ENCODE measurements at places on chromosomes 16 and 17.

GRCh38 chr17:79832218-79833109, 6.8 kb downstream of the CBX4 start:
- no peak for DNase-seq

- no peak for DNase-seq
These were observed 15.8 kb upstream of the CCL5 start for GRCh38 chr17:35895636-35896587.

- no peak for DNase-seq
These were observed 78.3 kb downstream of the NLK start for GRCh38 chr17:28120766-28121165.

- DNase-seq, result no peak
These were observed 275.3 kb downstream of the SHISA9 start for GRCh38 chr16:13176711-13177110.

GRCh38 chr16:66926961-66927436, 1.7 kb upstream of the RRAD start:
- peak; percentile 36 for DNase-seq

DNA sequence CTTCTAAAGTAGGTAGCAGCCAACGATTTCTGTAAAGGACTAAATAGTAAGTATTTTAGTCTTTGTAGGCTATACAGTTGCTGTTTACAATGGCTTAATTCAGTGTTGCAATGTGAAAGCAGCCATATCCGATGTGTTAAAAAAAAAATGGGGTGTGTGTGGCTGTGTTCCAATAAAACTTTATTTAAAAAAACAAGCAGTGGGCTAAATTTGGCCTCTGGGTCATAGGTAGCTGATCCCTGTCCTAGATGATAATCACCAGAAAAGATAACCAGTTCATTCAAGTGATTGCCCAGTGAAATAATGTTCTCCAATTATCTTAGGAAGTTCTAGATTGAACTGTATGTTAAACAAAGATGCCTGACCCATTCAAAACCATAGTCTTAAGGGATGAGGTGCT, 124.3 kb downstream of the MAP2K6 start:
- no peak for DNase-seq

DNA sequence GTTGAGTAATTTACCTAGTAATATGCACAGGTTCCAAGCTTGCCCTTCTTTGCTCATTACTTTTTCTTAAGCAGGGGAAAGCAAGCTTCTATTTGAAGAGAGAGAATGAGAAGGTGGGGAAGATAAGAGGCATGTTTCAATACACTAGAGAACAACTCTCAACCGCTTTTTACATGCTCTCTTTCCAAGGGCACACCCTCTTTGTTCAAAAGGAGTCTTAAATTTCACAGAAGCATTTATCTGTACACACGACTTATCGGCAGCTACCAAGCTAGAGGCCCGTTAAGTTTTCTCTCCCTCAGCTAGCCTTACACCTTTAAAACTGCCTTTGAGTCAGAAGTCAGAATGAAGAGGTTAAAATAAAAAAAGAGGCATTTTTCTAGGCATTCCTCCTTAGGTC, 79.6 kb downstream of the STH start:
- DNase-seq, result peak; percentile 64

DNA sequence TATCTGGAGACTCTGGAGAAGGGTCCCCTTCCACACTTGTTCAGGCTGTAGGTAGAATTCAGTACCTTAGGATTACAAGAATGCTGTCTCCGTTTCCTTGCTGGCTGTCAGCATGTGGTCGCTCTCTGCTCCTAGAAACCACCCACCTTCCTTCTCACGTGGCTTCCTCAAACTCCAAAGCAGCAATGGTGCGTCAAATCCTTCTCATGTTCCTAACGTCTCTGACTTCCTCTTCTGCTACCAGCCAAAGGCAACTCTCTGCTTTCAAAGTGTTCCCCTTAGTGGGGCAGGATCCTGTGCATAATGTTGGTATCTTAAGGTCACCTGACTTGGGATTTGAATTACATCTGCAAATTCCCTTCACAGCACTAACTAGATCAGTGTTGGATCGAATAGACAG, 30.9 kb upstream of the DYNLRB2 start:
- DNase-seq, result no peak

GRCh38 chr16:20744922-20745440, 3.4 kb upstream of the THUMPD1 start:
- DNase-seq, result no peak

DNA sequence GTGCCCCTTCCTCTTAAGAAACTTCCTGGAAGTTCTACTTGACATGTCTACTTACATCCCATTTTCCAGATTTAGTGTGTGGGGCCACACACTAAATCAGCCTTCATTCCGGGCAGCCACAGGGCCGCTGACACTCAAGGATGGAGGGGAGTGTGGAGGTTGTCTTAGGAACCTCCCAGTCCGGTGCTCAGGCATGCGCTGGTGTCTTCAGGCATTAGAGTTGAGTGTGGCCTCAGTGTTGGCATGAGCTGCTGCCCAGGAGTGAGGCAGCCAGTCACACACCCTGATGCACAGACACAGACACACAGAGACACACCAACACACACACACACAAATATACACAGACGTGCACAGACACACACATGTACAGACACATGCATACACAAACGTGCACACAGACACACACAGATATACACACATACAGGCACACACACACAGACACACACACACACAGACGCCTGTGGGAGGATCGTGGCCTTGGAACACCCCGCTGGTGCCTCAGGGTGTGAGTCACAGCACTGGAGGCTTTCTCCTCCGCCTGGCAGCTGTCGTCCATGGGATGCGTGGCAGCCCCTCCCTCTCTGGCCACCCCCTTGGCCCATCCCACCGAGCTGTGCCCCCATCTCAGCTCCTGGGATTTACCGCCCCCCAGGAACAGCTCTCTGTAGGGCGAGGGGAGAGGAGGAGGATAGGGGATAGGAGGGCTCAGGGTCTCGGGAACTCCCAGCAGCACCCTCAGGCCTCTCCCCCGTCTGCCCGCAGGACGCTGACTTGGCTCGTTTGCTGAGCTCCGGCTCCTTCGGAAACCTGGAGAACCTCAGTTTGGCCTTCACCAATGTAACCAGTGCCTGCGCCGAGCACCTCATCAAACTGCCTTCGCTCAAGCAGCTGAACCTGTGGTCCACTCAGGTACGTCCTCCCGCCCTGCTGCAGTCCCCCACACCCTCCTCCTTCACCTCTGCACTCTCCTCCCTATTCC, 75.6 kb upstream of the PLCG2 start:
- no peak for DNase-seq

DNA sequence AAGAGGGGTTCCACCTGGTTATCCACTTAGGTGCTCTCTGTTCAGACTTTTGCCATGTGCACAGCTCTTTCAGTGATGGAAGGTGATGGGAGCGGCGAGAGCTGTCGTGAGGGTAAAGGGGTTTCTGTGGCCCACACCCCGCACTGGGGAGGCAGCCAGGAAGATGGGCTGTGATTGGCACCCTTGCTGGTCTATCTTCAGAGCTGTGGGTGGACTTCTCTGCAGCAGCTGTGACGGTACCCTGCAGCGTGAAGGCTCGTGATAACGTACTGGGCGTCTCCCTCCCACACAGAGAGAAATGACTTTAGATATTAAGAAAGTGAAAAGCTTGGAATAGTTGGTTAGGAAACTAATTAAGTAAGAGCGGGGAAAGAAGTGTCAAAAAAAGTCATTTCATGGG, 45.8 kb downstream of the MPRIP start:
- no peak for DNase-seq

DNA sequence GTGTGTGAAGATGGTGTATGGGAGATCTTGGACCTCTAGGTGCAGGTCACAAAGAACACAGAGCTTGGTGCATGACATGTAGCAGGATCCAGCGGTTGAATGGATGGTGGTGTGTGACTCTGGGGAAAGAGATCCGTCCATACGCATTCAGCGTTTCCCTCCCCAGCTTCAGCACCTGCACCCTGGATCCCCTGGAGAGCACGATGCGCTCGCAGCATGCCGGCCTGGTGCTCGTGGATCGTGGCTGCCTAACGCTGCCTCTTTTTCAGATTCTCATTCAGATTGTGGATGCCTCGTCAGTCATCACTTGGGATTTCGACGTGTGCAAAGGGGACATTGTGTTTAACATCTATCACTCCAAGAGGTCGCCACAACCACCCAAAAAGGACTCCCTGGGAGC, 70.9 kb downstream of the SEC14L1 start:
- no peak for DNase-seq

DNA sequence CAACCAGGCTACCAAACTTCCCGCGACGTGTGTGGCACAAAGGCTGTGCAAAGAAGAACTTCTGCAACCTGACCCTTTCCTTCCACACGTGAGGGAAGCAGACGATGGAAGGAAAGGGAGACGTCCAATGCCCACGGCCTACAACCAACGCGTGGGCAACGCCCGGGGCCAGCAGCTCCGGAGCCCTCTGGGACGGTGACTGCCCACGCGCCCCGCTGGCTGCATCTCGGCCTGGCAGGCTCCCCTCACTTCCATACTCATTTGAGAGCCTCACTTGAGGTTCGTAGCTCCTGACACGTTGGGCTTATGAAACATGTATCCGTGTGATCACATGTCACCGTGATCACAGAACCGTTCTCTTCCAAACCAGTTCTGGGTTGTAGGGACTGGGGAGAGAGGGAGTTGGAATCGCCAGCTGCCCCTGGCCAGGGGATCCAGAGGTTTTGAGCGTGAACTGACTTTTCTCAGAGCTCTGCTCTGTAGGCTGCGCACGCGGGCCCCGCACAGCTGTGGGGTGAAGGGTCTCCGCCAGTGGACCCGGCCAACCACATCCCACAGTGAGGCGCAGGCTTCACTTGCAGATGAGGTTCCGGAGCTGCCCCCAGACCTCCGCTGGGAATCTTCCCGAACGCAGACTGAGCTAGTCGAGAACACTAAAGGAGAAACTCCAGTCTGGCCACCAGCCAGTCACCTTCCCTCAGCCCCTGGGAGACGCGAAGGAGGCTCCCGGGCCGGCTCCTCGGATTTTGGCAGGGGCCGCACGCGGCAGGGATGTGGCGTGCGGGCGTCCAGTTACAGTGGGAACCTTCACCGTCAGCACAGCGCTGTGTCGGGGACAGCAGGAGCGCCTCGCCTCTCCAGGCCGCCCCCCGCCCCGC, 1.0 kb downstream of the LMF1 start:
- DNase-seq, result no peak

- DNase-seq, result peak; percentile 7
These were observed 1.5 kb upstream of the MARF1 start for GRCh38 chr16:15644267-15644961.

DNA sequence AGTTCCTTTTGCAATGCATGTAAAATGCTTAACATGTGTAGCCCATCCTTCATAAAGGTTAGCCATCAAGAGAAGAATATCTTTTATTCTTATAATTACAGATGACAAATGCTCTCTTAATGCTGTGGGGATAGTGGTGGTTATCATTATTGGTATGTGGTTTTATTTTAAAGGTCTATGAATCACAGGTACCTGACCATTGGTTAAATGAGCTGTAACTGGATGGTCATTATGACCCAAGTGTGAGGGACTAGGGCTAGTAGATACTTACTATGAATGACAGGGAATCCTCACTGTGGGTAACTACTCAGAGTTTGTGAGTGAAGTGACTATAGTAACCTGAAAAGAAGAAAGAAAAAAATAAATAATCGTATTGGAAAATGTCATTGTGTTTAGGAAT, 78.8 kb downstream of the CDRT15 start:
- DNase-seq, result no peak

DNA sequence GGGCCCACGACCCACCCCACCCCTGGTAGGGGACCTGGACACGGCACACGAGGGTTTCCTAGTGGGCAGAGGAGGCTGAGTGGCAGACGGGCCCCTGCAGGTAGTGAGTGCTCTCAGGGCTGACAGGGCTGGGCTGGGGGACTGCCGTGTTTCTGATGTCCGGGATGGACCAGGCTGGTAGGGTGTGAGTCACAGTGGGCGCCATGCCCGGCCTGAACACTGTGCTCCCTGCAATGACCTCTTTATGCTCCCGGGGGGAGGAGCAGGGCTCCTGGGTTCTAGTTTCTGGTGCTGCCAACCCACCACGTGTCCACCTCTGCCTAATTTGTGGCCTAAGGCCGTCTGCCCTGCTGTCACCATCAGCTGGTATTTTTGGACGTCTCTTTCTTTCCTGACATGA, 26.3 kb downstream of the ARHGAP23 start:
- DNase-seq, result peak; percentile 36

DNA sequence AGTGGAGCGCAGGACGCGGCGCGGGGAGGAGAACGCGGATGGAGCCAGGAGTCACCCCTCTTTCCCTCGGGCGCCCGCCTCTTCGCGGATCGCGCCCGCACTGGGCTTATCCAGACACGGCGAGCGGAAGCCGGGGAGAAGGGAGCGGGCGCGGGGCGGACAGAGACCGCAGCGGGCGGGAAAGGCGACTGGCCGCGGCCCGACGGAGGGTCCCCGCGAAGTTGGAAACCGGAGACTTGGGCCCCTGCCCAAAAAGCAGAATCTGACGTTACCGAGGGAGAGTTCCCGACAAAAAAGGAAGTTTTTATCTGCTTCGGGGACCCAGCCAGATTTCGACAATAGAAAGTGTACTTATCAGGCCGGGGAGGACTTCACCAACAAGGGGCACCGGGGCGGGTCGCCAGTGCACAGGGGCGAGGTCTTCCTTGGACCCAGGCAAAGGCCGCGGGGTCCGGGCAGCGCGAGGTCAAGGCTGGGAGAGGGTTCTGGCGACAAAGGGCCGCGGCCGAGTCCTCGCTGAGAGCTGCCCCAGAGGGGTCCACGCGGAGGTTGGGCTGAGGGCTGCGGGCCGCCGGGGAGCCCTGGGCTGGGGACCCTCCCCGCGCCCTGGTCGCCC, 519 bp downstream of the ST6GALNAC2 start:
- no peak for DNase-seq

DNA sequence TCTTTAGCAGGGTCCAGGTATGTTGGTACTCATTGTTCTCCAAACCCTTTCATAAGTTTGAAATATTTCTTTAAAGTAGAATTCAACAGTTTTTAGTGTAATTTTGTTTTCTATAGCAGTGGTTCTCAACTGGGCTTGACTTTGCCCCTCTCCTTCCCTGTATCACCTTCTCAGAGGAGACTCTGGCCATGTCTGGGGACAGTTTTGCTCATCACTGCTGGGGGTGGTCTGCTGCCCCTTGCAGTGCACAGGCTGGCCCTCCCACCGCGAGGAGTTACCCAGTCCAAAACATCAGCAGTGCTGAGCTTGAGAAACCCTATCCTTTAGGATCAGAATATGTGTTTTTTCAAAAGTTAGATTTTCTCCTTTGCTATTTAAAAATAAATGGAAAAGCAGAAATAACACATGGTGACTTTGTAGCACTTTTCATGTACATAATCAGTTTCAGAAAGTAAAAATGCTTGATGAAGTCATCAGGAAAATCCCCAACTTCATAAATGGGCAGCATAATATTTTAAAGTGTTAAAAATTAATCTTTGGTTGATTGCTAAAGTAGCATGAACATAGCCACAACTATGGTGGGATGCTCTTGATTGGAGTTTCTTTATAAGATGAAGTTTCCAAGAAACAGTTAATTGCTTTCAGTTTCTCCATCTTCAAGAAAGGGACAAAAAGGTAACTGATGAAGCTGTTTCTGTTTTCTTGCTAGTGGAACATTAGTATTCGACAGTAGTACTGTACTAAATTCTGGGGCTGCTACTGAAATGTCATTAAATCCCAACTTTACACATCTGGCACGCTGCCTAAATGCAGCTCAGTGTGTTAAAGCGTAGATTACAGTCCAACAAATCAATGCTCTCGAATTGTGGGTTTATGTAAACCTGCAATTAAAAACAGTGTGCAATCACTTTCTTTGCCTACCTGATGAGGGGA, 70.3 kb downstream of the NETO2 start:
- no peak for DNase-seq
